ENCODE measurements at places on chromosomes 3 and 15.

- DNase-seq, result no peak
These were observed 25.5 kb downstream of the SEC62 start for GRCh38 chr3:169992156-169992555.

DNA sequence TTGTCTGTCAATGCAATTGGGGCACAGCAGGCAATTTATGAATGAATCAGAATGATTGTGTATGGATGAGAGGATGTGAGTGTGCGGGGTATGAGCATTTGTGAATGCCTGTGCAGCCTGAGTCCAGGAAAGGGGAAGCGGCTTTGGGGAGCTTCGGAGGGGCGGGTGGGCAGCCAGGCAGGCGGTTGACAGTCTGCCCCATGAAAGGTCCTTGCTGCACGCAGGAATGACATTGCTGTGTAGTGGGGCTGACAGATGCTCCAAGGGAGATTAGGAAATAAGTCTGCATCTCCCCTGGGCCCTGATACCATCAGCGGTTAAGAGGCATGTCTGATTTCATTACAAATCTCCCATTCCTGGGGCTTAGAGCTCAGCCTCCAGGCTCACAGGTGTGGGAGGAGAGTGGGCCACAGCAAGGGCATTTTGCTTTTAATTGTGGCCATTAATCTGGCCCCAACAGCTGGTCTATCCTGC is 26.4 kb upstream of the TSPAN3 start:
- no peak for DNase-seq

DNA sequence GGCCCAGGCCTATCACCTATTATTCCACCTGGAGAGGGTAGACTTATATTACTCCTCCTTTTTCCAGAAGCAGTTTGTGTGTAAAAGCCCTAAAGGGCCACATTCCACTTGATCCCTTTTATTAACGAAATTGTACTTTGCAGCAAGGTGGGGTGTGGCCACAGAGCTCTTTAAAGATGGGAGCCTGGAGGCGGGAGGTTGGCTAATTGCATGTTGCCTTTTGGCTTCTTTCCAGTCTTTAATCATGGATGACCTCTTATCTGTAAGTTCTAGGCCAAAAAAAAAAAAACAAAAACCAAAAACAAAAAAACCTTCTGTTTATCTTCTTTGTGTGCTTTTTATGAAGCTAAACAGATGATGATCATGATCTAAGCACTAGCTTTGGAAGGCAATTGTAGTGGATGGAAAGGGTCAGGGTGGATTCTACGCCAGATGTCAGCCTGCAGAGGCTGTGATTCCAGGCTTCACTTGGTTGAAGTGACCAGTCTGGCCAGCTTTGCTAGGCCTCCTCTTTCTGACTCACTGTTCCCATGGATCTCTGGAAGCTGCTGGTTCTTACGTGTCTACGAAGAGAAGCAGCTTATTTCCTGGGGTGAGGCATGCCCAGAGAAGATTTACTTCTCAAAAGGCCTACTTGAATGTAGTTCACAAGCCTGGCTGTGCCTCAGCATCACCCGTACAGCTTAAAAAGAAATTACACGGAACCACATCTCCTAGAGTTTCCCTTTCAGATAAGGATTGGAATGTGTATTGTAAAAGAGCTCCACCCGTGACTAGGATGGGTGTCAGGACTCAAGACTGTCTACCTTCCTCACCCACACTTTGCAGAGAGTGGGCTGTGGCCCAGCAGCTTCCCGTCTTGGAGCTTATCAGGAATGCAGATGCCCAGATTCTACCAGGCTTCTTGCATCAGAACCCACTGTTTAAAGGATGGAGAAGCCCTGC is 330.9 kb upstream of the C2CD4B start:
- no peak for DNase-seq

DNA sequence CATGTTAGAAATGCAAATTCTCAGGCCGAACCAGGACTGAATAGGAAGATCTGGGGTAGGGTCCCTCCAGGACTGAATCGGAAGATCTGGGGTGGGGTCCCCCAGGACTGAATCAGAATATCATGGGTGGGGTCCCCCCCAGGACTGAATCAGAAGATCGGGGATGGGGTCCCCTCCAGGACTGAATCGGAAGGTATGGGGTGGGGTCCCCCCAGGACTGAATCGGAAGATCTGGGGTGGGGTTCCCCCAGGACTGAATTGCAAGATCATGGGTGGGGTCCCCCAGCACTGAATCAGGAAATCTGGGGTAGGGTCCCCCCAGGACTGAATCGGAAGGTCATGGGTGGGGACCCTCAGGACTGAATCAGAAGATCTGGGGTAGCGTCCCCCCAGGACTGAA is 48.2 kb upstream of the TNK2 start:
- DNase-seq, result no peak

DNA sequence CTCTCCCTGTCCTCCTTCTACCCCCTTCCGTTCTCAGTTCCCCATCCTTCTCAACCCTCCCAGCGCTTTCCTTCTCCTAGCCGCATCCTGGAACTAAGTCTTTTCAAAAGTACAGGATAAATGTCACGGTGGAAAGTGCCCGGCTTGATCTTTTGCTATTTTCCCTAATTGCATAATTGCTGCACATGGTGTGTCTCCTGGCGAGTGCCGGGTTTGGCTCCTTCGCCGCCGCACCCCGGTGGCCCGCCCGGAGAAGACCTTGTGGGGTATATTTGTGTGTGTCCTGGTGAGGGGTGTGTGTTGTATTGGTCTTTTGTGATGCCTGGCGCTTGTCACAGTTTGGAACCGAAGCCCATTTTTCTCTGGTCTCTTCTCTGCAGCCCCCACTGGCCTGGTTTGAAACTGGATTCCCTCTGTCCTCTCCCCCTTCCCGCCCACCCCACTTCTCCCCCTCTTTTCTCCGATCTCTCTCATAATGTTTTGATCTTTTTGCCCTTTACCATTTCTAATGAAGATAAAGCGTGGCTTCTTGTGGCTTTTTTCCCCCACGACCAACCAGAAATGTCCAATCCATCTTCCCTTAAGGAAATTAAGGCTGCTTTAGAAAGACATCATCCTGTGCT is 692 bp downstream of the UBE2E2 start:
- DNase-seq, result peak; percentile 36

- DNase-seq, result no peak
These were observed 71.0 kb upstream of the ZNF280D start for GRCh38 chr15:56804279-56804678.

DNA sequence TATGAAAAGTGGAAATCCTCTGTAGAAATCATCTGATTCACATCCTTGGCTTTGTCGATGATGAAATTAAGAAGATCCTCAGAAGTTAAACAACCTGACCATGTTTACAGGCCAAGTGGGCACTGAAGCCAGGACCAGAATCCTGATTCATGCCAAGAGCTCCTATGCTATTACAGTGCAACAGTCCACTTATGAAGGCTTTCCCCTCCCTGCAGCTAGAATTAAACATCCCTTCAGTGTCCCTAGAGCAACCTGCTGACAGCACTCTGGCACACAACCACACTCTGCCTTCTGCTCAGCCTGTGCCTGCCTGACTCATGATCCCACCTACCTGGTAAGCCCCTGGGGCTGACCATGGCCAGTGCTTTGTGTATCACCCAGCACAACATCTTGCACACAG is 33.8 kb downstream of the TXNRD3 start:
- no peak for DNase-seq

DNA sequence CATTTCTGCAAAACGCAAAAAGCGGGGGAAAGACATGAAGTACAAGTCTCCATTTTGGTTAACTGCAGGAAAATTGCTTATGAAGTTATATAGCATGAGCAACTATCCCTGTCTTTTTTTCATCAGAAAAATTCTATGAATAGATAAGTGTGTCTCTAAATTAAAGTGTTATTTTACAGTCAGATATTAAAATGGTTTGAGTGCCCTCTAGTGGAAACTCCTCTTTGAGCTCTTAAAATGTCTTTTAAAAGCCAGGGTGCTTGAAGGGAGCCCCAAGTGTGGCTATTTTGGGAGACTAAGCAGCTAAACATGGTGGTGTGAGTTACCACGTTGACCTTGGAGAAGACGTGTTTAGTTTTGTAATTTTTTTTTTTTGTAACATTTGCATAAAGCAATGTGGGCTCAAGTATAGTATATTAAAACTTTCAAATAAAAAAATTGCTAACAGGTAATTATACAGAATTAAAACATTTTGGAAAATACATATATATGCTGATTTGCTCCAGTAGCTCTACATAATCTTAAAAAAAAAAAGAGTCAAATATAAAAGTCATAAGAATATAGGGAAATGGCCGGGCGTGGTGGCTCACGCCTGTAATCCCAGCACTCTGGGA is 77.2 kb downstream of the PPP2R3A start:
- DNase-seq, result no peak

- no peak for DNase-seq
These were observed 471.2 kb upstream of the TGFBR2 start for GRCh38 chr3:30135190-30135589.

DNA sequence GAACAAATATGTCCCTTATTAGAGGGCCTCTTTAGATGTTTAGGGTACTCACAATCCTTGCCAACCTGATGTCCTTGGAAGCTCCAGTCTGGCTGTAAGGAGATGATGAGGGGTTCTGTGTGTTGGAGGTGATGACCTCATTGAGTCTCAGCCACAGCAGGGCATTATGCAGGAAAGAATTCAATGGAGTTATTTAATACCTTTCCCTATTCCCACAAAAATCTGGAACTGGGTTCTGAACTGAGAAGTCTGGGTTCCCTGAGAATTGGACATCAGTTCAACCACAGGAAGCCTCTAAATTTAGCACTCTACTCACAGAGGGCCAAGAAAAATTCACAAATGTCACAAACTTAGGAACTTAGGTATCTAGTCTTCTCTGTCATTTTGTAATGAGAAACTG is 36.9 kb downstream of the SLC35A5 start:
- no peak for DNase-seq

- DNase-seq, result no peak
These were observed 366.3 kb downstream of the MECOM start for GRCh38 chr3:169297214-169297613.

GRCh38 chr3:159996018-159996417 is 7.4 kb downstream of the IL12A start:
- DNase-seq, result no peak

DNA sequence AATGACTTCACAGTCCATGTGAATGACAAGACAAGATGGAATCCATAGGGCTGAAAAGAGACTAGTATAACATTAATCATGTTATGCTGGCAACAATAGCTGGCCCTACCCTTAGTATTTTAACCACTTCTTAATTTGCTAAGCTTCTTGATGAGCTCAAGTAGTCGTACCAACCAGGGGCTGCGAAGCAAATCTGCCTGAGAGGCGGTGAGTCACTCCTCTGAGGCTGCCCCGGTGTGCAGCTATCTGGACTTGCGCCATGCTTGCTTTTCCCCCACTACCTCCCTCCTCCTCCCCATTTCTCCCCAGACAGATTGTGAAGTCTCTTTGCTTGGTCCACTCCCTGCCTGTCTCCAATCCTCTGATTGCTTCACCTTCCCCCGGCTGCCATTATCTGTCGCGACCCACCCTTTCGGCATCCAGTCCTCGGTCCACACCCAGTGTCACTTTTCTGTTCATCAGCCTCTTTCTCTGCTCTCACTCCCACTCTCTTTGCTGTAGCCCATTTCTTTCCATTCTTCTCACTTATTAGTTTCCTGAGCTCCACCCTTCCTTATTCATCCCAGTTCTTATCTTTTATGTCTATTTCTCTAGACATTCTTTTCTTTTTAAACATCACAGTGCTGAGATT is 42.7 kb downstream of the DUT start:
- no peak for DNase-seq

GRCh38 chr3:66098436-66098835 is 59.7 kb upstream of the MAGI1 start:
- DNase-seq, result no peak

GRCh38 chr15:47961401-47962090 is 159.2 kb upstream of the SLC24A5 start:
- no peak for DNase-seq

- DNase-seq, result no peak
These were observed 91.0 kb downstream of the EPHB1 start for GRCh38 chr3:134885877-134886621.

DNA sequence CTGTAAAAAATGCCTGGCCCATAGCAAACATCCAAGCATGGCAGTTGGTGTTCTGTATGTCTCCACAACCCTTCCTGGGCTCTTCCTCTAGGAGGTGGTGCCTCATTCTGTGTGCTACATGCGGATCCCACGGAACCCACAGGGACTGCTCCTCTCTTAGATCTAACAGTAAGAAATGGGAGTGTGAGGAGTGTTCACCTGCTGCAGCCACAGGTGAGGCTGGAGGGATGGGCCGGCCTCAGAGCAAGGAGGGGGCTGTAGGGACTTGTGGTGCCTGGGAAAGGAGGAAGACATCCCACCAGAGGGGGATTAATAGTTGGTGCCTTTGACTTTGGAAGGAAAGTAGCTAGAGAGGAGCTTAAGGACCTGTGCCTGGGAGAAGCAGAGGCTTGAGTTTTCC is 22.2 kb downstream of the SEMA3G start:
- no peak for DNase-seq

- no peak for DNase-seq
These were observed at the start of gene GRM7 for GRCh38 chr3:6860954-6861624. Gene GRM7, plus strand, starts transcription at chr3:6861115.

GRCh38 chr3:107977221-107978130 is 113.4 kb downstream of the CD47 start:
- no peak for DNase-seq

DNA sequence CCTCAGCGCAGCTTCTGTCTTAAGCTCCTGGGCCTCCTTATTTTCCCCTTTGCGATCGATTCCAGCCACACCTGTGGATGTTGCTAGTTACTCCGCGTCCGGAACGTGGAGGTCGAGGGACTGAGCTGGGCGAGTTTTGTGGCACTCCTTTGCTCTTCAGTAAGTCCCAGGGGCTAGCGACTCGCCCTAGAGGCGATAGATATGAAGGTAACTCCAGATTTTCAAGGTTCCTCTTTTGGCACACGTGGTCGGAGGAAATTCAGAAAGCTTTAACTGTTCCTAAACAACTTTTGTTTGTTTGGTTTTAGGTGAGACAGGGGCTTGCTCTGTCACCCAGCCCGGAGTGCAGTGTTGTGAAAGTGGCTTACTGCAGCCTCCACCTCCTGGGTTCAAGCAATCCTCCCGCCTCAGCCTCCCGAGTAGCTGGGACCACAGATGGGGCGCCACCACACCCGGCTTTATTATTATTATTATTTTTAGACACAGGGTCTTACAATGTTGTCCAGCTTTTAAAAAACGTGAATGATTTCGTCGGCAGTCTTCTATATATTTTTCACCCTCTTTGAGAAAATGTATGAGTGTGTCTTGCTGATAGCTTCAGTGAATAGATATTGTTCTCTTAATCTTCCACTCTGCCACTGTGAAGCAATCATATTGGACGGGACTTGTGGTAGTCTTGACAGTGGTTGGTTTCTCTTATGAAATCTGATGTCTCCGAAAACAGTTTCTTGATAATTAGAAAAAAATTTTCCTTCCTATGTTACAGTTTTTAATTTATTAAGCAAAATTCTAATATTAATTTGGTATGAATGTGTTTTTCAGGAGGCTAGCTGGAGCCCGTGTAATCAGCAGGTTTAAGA is 785 bp downstream of the MFSD1 start:
- no peak for DNase-seq

Data from activated B cell treated with CpG ODN at 0.5 μM for 24 hours (primary cell).